ENCODE measurements at places on chromosomes 6 and 20.

- no peak for DNase-seq
Observed at GRCh38 chr20:56630086-56630493, 984 bp downstream of the TFAP2C start.

GRCh38 chr6:39017547-39017880 lies 31.1 kb upstream of the GLP1R start:
- no peak for DNase-seq

DNA sequence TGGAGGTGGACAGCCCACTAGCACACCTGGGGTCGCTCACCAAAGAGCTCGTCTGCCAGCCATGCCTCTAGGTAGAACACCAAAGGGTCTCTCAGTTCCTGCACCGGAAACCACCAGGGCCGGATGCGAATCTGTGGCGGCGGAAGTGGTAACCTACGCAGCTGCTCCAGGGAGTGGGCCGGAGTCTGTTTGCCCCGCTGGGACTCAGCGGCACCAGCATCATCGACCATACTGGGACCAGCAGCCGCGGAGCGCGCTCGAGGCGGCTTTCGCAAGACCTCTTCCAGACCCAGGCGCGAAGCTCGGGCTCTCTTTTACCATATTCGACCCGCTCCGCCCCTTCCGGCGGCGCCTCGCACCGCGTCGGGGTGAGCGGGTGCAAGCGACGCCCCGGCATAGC lies at the start of gene OOEP:
TSS of gene OOEP (minus strand) at position 335 of the 400 bp plus-strand sequence. CDS start at position 230, 105 bp downstream.
- no peak for DNase-seq

- no peak for DNase-seq
Observed at GRCh38 chr6:106252687-106253086, 72.9 kb downstream of the ATG5 start.

GRCh38 chr6:149855741-149856140 lies 8.4 kb downstream of the LRP11 start:
- DNase-seq, result no peak

GRCh38 chr6:1178590-1178989 lies 133.3 kb upstream of the FOXQ1 start:
- no peak for DNase-seq

DNA sequence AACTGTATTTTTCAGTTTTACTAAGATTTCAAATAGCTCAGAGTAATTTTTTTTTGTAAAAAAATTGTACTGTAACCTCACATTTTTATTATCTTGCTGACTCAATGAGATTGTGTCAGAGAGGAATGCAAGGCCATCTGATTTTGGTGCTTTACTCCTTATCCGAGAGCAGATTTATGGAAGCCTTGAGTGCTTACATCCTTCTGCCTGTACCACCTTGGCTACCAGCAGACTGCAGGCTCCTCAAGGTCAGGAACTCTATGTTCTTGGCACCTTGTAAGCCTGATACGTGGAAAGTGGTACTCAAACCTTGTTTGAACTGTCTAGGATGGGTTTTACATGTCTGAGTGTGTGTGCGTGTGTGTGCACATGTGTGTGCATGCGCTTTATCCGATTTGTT lies 80.1 kb upstream of the MLIP start:
- DNase-seq, result no peak

GRCh38 chr20:38840894-38841470 lies 35.5 kb downstream of the PPP1R16B start:
- peak; percentile 20 for DNase-seq

DNA sequence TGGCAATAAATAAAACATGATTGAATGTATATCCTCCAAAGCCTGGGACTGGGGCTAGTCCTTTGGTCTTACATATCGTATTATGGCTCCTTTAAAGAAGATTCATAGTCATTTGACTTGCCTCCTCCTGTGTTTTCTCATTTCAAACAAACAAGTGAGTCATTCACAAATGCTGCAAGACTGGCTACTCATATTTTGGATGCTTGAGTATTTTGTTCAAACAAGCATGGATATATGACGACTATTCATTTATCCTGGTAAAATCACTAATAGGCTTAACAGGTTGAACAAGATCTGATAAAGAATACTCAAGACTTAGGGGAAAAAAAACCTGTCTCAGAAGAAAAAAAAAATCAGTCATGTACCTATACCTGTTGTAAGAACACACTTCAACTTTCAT lies 111.1 kb upstream of the CCDC28A start:
- no peak for DNase-seq

DNA sequence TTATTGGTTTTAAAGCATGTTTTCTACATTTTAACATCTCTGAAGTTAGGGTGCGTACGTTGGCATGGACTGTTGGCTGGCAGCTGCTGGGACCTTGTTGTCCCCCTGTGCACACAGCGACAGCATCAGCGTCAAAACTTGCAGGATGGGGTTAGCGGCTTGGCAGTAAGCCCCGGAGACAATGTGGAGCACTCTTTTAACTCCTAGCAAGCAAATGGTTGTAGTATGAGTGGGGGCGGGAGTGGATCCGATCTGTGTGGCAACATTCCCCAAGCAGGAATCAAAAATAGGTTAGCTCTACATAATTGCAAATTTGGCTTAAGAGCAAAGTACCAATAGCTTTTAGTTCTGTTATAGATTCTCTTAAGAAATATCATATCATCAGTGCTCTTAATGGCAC lies 70.1 kb downstream of the NRN1 start:
- DNase-seq, result no peak

GRCh38 chr6:26285143-26286134 lies 79.6 kb upstream of the BTN3A2 start:
- DNase-seq, result peak; percentile 84

GRCh38 chr6:109767961-109768360 lies 76.9 kb downstream of the FIG4 start:
- DNase-seq, result no peak

DNA sequence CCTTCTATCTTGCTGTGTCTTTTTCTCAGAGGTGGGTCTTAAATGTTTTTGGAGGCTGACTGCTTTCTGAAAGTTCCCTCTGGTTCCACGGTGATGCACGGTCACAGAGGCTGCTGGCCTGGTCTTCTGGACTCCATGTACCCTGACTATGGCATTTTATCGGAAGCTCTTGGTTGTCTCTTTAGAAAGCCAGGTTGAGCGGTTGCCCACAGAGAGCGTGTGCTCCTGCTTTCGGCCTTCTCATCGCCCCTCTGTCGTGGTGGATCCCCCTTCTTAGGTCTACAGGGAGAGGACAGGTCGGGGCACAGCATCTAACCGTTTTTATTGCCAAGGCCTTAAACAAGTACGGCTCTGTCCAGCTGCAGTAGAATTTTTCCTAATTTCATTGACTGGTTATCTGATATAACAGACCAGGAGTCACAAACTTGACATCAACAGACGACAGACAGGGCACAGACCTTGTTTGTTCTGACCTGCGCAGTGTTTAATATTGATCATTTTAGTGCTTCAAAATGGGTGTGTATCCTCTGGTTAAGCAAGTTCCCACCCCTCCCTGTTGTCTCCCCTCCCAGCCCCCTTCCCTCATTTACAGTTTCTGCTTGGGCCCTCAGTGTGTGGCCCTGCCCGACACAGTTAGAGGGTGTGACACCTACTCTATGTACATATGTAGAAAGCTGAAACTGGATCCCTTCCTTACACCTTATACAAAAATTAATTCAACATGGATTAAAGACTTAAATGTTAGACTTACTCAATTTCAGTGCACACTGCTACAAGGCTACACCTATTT lies 24.7 kb downstream of the SYTL3 start:
- no peak for DNase-seq

GRCh38 chr6:91149246-91149955 lies 562.5 kb upstream of the MAP3K7 start:
- no peak for DNase-seq

GRCh38 chr6:55980627-55981211 lies 105.3 kb upstream of the BMP5 start:
- no peak for DNase-seq

DNA sequence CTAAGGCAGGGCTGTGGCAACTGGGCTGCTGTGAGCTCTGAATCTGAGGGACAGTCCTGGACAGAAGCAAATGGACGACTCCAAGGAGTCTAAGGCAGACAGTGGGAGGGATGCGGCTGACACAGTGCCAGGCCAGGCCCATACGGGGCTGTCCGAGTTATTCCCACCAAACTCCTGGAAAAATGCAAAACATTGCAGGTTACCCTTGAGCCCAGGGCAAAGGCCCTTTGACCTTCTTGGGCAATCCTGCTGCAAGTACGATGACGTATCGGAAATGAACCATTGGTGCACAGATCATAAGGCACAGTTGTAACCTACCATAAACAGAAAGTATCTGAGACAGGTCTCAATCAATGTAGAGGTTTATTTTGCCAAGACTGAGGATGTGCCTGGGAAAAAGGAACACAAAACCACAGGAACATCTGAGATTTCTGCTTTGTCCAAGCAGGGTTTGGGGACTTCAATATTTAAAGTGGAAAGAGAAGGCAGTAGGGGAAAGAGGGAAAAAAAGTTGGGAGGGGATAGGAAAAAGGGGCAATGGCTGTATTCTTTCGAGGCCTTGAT lies 118.9 kb downstream of the DACT2 start:
- no peak for DNase-seq

DNA sequence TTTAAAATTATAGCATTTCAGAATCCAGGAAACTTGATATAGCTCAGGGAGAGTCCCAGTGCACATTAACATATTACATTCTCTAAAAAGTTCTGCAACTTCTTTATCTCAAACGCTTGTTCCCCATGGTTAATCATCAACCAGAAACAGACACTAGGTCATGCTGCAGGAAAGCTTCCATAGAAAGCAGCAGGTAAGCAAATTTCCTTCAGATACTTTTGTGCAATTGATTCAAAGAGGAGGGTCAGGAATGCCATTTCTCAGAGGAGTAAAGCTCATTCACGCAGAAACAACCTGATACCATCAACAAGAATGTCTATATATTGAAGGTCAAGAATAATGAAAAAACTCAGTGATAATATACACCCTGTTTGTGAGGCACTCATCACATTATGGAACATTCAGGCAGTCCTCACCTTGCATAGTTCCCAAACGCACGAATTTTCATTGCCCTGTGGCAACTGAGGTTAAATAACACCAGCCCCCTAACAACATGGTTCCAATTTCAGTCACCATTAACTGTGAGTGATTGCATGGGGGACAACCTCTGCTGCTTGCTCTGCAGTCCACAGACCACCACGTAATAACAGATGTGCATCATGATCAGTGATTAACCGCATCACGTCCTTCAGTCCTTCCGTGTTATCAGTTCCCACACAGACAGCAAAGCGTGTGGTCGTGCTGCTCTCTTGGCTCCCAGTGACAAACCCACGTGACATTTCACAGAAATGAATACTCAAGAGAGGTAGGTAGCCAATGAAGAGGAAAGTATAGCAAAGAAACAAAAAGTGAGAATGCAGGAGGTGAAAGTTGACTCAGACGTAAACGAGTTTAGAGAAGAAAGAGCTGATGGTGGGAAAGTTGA lies 95.7 kb downstream of the LY86 start:
- DNase-seq, result no peak

DNA sequence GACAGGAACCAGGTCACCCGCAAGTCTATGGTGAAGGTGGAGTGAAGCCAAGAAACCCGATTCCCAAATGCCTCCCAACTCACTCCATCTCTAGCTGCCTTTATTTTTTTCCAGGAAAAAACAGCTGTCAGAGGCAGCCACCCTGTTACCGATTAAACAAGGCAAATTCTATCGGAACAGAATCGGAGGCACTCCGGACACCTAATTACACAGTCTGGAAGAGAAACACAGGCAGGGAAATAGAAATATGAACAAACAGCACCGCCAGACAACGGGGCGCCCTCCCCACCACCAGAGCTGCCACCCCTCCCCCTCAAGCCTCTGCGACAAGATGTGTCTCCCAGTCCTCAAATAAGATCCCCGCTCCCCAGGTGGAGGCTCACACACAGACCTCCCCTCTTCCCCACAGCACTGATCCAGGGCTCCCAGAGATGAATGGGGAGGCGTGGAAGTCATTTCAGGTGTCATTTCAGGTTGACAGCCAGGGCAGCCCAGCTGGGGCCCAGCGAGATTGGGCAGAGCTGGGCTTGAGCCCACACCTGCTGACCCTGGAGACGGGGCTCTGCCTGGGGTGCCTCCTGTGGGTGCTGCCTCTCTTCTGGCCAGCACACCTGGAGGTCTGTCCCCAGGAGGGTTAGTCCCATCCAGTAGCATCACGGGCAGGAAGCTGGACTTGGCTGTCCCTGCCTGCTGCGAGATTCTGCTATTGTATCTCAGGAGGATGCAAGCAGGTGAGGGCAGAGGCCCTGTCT lies 19.8 kb upstream of the VSTM2L start:
- no peak for DNase-seq

DNA sequence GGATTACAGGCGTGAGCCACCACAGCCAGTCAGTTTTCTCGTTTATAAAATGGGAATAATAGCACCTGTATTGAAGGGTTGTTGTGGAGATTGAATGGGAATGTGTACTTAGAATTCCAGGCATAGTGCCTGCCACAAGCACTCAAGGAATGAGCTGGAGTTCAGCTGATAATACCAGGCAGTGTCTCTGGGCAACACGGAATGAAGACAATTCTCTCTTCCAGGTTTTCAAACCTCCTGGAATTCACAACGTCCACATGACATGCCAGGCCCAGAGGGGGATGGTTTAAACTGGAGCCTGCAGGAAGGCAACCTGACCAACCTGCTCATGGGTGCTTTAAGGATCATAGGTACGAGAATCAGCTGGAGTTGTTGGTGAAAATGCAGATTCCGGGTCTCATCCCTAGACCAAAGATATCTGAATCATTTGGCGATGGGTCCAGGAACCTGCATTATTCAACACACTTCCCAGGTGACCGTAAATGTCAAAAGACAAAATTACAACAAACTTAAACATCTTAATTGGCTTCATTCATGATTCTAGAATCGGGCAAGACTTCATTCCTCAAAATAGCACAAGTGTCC lies 1.9 kb upstream of the PTPN1 start:
- DNase-seq, result no peak

DNA sequence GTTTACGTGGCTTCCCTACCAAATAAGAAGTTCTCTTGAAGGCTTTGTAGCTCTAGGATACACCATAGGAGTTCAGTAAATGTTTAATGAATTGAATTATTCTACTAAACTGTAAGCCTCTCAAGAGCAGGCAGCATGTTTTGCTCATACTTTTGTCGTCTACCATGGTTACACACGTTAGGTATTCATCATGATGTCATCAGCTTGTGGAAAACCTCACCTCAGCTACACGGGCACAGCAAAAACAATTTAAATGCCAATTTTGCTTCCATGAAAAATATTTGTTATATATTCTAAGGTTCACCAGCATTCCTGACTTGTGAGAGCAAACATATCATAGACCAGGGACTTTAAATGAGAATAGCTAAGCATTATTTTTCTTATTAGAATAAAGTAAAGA lies 16.7 kb downstream of the NCOA5 start:
- no peak for DNase-seq

DNA sequence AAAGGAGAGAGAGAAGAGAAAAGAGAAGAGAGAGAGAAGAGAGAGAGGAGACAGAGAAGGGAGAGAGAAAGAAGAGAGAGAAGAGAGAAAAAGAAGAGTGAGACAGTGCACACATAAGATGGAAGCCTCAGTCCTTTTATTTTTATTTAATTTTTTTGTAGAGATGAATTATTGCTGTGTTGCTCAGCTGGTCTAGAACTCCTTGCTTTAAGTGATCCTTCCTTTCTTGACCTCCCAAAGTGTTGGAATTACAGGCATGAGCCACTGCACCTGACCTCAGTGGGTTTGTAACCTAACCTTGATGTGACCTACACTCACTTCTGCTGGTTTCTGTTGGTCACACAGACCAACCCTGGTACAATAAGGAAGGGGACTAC lies 6.3 kb upstream of the CD40 start:
- no peak for DNase-seq

- no peak for DNase-seq
Observed at GRCh38 chr6:14638906-14639761, 521.6 kb downstream of the CD83 start.

GRCh38 chr6:37145443-37145842 lies 24.5 kb upstream of the PIM1 start:
- no peak for DNase-seq

- no peak for DNase-seq
Observed at GRCh38 chr6:154995254-154996015, at the start of gene TIAM2. TIAM2 (plus strand) TSS chr6:154995315; CDS start chr6:155129224, 133,909 bp downstream.
